ENCODE measurements at places on chromosomes 7 and 10.
A peak's percentile ranks its signal among the peaks of the same experiment; 100 is the strongest.

DNA sequence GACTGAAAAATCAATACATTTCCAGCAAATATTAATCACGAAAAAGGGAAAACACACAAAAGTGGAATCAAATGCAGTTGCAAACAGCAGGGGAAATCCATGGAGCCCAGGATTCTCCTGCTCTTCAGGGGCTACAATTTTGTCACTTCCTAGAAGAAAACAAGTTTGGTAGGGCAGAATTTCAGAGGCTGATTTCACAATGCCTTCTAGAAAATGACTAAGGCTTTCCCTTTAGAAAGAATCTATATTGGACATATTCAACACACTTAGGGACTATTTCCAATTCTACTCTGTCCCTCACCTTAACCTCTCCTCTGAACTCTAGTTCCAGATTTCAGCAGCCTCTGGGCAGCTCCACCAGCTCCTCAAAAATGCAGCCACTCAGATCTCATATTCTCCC lies 111.3 kb downstream of the HECTD2 start:
- no peak for DNase-seq

GRCh38 chr10:34538281-34538829 lies 276.7 kb downstream of the PARD3 start:
- DNase-seq, result no peak

DNA sequence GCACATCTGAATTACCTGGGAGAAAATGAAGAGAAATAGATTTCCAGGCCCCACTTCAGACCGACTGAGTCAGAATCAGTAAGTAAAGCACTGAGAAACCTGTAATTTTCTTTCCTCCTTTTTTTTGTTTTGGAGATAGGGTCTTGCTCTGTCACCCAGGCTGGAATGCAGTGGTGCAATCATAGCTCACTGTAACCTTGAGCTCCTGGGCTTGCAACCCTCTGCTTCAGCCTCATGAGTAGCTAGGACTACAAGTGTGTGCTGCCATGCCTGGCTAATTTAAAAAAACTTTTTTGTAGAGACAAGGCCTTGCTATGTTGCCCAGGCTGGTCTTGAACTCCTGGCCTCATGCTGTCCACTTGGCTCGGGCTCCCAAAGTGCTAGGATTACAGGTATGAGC lies 260.2 kb downstream of the STK31 start:
- no peak for DNase-seq

DNA sequence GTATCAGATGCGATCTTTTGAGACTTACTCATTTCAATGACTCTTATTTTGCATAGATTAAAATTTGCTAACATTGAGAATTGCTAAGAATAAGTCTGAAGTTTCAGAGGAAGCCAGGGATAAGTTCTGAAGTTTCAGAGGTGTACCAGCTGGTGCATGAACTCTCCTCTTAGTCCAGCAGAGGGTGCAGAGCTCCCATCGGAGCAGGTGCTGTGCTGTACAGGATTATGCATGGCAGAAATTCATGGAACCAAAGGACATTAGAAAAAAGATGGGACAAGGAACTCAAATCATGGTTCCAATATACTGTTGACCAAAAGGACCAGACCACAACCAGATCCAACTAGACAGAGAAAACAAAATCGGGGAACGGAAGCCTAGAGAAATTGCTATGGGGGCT lies 41.9 kb downstream of the MGAM2 start:
- DNase-seq, result no peak

DNA sequence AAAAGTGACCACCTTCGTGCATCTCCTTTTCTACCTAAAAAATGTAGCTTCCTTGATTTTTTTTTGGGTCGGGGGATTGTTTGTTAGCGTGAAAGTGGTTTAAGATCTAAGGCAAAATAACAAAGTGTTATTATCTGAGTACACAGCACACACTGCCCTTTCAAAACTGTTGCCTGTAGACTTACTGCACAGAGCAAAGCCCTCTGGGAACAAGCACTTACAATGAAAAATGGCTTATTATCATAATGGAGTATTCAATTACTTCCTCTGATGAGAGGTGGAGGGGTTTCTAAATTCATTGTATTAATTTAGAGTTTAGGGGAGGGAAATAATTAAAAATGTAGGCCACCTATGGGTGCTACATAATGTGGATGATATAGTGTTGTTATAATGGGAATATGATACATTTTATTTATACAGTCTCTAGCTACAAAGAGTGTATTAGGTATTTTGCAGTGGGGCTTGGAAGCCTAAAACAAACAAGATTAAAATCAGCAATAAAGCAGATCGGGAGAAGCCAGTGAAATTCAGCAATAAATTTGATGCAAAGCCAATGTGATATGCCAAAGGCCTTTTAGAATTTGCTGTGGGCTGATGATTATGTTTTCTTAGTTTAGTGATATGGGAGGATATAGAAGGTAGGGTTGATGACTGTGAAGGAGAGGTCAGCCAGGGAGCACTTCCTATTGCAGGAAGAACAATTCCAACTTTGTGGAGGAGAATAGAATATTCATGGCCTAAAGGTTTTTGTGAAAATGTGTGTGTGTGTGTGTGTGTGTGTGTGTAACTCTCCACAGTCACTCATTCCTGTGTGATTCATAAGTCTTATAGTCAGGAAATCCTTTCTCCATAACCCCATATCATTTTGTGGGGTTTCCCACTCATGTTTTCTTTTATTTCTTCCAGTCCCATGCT lies 17.7 kb upstream of the EXOC4 start:
- no peak for DNase-seq

DNA sequence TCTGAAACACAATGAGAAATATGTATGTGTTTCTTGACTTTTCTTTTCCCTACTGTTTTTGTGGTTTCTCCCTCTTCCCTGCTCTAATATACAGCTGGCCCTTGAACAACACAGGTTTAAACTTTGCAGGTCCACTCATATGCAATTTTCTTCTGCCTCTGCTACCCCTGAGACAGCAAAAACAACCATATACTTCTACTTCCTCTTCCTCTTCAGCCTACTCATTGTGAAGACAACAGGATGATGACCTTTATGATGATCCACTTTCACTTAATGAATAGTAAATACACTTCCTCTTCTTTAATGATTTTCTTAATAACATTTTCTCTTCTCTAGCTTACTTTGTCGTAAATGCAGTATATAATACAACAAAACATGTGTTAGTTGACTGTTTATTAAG lies 35.0 kb upstream of the DGKB start:
- no peak for DNase-seq

GRCh38 chr7:102059524-102059923 lies 227.1 kb upstream of the SH2B2 start:
- no peak for DNase-seq

- no peak for DNase-seq
Measured at GRCh38 chr7:75945297-75946168, 30.6 kb downstream of the POR start.

DNA sequence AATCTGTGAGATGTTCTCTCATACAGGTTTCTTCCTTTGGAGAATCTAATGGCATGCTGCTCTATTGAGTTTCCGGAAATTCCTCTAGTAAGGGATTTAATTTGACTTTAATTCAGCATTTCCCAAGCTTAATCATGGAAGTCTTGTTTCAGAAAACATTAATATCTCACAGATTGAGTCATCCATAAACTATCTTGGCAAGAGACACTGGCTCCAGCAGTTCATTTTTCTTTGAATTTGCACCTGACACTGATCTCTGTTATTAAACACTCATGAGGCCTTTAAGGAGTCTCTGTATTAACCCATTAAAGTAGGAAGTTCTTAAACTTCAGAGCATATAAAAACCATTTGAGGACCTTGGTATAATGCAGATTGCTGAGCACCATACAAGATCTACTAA lies 3.6 kb upstream of the ITGB8 start:
- no peak for DNase-seq

GRCh38 chr7:122468945-122469344 lies 164.4 kb upstream of the FEZF1 start:
- no peak for DNase-seq

DNA sequence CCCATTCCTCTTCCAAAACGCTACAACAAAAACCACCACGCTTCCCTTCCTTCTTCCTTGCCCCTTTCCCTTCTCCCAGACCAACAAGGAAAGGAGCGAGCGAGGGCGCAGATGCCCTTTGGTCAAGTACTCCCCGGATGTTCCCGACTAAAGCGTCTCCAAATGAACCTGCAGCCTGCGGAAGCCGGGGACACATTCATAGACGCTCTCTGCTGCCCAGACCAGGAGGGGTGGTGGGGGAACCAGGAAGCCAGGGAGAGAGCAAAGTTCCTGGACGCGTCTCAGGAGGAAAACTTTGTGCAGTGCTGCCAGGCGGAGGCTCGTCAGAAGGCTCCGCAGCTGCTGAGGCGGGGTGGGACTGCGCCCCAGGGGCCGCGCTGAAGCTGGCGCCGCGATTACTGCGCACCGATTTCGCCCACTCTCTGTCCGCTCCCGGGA lies 754 bp downstream of the SEMA3D start:
- DNase-seq, result no peak

DNA sequence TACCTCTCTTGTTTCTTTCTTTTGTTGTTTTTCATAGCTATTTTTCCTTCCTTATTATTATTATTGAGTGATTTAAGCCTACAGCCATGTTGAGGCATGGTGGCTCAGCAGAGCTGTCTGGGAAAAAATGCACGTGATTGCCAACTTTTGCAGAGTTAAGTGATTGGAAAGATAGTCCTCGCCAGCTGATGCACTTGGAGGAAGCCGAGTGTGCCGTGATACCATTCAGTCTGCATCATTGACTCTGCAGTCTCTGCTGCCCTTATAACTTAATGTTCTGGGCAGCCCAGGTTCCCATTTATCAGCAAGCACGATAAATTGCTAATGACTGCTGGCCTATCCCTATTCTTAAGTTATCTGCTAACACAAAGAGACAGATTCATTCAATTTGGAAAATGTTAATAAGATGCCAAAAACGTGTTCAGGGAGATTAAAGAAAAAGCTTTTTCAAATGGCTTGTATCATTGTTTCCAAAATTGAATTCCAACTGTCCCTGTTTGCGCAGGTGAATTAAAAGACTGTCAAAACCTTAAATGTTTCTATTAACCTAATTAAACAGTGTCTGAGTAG lies 232.9 kb upstream of the NPY start:
- no peak for DNase-seq

GRCh38 chr10:81784111-81784597 lies 90.8 kb upstream of the NRG3 start:
- DNase-seq, result no peak

DNA sequence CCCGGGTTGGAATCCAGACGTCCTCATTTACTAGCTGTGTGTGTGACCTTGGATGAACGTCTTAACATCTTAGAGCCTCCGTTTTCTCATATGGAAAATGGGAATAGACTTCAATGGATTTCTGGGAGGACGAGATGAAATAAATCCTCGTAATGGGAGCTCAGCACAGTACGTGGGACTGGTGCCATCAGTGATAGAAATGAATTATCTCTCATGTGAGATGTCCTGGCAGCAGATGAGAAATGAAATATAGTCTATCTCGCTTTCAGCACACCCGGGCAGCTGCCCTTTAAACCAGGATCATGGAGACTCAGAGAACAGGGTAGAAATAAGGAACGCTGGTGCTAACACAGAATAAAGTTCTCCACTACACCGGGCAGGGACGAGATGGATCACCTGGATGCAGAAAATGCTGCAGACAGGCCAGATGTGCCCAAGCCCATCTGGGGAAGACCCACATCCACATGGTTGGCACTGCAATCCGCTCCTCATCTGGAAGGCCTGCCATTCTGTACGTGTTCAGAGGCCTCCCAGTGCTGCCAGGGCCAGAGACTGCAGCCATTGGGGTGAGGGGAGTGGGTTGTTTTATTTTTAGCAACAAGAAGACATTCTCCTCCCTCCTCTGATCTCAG lies 11.1 kb upstream of the EMX2 start:
- DNase-seq, result no peak

DNA sequence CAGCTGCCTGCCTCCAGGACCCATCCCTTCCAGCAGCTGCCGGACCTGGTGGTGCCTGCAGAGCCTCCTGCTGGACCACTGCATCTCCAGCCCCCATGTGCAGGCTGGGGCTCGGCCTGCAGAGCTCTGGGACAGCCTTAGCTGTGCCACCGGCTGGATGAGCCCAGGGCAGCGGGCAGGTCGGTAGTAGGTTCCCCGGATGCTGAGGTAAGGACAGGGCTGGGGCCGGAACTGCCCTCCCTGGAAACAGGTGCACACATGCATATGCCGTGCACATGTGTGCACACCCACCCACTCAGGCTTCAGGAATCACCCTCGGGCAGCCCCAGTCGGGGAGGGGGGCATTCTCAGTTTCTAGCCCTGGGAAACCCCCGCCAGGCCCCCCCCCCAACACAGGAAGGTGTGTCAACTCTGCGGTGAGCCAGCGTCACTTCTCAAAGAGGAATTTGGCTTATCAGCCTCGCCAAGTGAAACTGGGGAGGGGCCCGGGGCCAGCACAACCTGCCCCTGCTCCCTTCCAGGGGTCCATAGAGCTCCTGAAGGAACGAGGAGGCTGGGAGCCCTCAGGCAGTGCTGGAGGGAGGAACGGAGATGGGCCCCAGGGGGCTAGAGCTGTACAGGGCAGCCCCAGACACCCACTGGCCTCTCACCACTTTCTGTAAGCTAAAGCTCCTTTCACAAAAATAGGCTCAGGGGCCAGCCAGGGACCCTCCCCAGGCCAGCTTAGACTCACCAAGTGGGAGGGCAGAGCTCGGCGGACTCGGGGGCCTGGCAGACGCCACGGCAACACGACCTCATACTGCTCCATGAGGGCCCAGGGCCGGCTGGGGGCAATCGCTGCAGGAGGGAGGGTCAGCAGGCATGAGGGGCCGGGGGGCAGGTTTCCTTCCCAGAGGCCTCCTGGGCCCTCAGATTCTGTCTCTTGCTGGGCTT lies 1.7 kb downstream of the ADAM8 start:
- DNase-seq, result peak; percentile 83

DNA sequence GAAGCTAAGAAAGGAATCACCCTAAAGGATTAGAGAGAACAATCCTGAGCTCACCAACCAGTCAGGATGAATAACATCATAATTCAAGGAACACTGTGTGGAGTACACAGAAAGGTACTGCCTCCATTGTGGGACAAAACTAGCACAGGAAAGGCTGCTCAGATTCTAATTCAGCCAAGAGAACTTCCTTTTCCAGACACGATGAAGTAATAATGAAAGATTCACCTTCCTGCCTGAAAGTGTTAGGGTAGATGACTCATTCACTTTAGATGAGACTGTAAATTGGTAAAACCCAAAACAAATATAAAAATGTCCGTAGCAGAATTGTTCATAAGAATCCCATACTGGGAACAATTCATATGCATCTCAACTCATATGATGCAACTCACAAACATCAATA lies 167.2 kb downstream of the CDC14C start:
- no peak for DNase-seq
